Breast epithelium (tissue), 4 donors: ENCODE measurements at places on chromosomes 5 and 9. TPM values are rescaled to one million over a fixed set of nuclear protein-coding genes. Genes with fewer than 3 reads are reported as not detected.

DNA sequence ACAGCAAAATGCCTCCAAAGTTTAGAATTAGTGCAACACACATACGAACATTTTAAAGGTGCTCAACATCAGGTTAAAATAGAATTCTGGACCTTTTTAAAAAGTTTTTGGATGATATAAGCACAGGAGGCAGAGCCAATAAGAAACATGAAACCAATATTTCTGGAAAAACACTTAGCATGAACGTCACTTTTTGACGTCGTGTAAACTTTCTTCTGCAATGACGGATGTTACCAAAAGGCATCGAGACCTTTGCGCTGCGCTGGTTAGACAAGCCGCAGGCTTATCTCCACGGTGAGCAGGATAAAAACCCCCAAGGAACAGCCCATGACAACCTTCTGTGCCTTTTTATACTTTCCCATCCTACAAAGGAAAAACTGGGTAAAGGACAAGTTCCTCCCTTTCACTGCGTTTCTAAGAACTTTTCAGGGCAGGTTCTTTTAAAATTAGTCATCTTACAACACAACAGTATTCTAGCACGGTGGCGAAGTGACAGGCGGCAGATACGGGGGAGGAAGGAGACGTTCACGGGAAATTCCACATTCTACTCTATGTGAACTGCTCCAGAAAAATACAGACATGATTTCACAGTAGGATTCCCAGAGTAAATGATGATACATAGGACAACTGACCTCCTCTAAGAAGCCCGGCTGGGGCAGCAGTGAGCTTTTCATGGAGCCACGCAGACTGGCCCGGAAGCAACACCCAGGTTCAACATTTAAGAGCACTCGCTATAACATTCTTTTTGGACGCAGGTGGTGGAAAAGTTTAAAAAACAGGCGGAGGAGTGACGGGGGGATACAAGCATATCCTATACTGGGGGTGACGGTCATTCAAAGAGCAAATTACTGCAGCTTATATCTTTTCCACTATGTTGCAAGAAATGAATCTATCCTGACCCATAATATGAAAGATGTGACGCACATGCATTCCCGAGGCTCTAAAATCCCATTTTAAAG, 52.4 kb downstream of the USP20 start:
- H3K4me3 ChIP-seq: no peak overlapping the region
- H3K4me1 ChIP-seq: peaks cover 14% of the 10 kb centered on the region
- DNase-seq: no peak

- peak; percentile 43 for DNase-seq
- no peaks in the 10 kb centered on the region for H3K27me3 ChIP-seq
- H3K36me3 ChIP-seq: no peaks in the 10 kb centered on the region
- peaks cover 7% of the 10 kb centered on the region for H3K4me1 ChIP-seq
- peak overlapping the region; percentile 68 for H3K27ac ChIP-seq
Observed at GRCh38 chr5:170491479-170491878, 12.3 kb upstream of the KCNIP1 start.

GRCh38 chr5:9781890-9782289, 151.7 kb upstream of the TAS2R1 start:
- no peak overlapping the region for H3K4me3 ChIP-seq
- H3K27me3 ChIP-seq: no peaks in the 10 kb centered on the region
- no peak overlapping the region for H3K27ac ChIP-seq
- H3K4me1 ChIP-seq: no peaks in the 10 kb centered on the region

DNA sequence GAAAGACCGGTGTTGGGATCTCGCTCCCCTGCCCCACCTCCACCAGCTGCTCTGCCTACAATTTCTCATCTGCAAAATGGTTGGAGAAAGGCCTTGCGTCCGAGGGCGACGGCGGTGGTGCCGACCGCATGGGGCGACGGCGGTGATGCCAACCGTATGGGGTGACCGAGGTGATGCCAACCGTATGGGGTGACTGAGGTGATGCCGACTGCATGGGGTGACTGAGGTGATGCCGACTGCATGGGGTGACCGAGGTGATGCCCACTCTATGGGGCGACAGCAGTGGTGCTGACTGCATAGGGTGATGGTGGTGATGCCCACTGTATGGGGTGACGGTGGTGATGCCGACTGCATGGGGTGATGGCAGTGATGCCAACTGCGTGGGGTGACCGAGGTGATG, 171.0 kb downstream of the OLFM1 start:
- H3K4me3 ChIP-seq: no peak overlapping the region
- H3K27me3 ChIP-seq: no peaks in the 10 kb centered on the region
- DNase-seq: no peak
- no peaks in the 10 kb centered on the region for H3K36me3 ChIP-seq
- H3K27ac ChIP-seq: no peak overlapping the region

DNA sequence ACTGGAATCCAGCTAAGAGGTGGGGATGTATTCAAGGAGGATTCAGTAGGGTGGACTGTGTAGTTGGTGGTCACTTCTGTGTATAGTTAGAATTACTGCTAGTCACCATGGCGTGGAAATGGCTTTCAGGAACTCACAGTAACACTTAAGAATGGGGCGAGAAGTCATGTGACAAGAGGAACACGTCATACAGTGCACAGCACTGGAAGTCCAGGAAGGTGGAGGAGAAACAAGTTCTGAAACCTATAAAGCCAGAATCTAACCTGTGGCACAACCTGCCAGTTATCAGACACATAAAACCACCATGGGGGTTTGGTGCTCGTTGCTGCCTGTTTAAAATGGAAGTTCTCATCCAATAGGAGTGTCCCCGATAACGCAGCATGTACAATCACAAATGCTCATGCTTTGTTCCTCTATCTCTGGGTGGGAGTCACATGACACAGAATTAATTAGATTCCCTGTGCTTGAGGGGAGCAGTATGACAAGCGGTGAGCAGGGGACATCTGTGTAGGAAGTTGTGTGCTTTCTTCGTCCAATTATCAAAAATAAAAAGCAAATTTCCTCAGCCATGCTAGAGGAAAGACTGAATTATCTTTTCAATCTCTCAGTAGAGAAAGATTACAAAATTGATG, 193.0 kb downstream of the SPOCK1 start:
- H3K4me3 ChIP-seq: no peak overlapping the region
- no peaks in the 10 kb centered on the region for H3K36me3 ChIP-seq
- H3K27me3 ChIP-seq: no peaks in the 10 kb centered on the region
- DNase-seq: no peak
- H3K4me1 ChIP-seq: no peaks in the 10 kb centered on the region

DNA sequence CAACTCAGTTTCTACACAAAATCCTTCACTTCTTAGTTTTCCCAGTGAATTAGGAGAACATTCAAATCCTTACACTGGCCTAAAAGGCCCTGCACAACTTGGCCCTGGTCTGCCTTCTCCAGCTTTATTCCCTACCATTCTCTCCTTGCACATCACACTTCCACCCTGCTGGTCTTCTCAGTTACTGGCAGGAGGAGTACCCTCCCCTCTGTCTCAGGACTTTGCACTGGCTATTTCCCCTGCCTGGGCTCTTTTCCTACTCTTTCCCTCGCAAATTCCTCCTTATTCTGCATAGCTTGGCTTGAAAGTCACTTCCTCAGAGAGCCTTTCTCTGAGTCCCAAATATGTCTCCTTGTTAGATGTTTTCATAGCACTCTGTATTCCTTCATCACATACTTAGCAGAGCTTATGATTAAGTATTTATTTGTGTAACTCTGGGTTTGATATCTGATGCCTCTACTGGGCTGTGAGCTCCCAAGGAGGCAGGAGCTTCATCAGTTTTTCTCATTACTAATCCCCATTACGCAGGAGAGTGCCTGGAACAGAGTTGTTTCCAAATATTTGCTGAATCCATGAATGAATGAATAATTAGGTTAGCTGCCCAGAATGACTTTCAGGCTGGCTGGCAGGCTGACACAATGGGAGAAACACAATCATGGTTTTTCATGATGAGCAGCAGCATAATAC, 159.8 kb upstream of the KLF9 start:
- H3K4me3 ChIP-seq: no peak overlapping the region
- H3K36me3 ChIP-seq: no peaks in the 10 kb centered on the region
- H3K27ac ChIP-seq: peak overlapping the region; percentile 69
- peaks cover 9% of the 10 kb centered on the region for H3K4me1 ChIP-seq

- peaks cover 18% of the 10 kb centered on the region for H3K4me1 ChIP-seq
- H3K4me3 ChIP-seq: peak overlapping the region; percentile 56
- H3K27me3 ChIP-seq: peaks cover 33% of the 10 kb centered on the region
- no peaks in the 10 kb centered on the region for H3K36me3 ChIP-seq
- no peak overlapping the region for H3K27ac ChIP-seq
Observed at GRCh38 chr5:32713770-32714381, 2.8 kb downstream of the NPR3 start.

DNA sequence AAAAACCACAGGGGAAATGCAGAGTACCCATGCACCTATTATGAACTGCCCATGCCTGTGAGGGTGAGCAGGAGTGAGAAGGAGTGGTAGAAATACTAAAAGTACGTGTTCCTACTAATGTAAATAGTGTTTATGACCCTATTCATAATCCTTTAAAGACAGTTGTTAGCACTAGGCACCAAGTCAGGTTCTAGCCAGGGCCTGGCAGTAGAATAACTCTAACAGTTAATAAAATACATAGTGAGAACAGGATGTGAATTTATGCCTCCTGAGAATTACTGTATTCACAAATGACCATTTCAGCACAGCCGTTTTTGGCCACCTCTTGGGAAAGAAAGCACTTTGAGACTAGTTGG, 103.2 kb upstream of the TARS1 start:
- no peaks in the 10 kb centered on the region for H3K4me1 ChIP-seq
- H3K27me3 ChIP-seq: no peaks in the 10 kb centered on the region
- no peak overlapping the region for H3K27ac ChIP-seq
- no peak for DNase-seq
- no peaks in the 10 kb centered on the region for H3K36me3 ChIP-seq

GRCh38 chr9:80204054-80204453, 632.3 kb downstream of the TLE4 start:
- H3K4me1 ChIP-seq: no peaks in the 10 kb centered on the region
- H3K27ac ChIP-seq: no peak overlapping the region
- no peaks in the 10 kb centered on the region for H3K27me3 ChIP-seq
- no peak for DNase-seq
- no peak overlapping the region for H3K4me3 ChIP-seq

- no peak overlapping the region for H3K27ac ChIP-seq
- H3K4me3 ChIP-seq: no peak overlapping the region
- no peaks in the 10 kb centered on the region for H3K27me3 ChIP-seq
- no peaks in the 10 kb centered on the region for H3K36me3 ChIP-seq
Observed at GRCh38 chr5:17001428-17001827, 65.3 kb upstream of the MYO10 start.

The SLCO6A1 gene
- not detected for total RNA-seq

The NSD1 gene
- 52.2 TPM for total RNA-seq

The PCDHGA1 gene
- 1.2 TPM for total RNA-seq

The RANBP17 gene
- total RNA-seq: 6.9 TPM

The DIRAS2 gene
- 1.2 TPM for total RNA-seq
